ENCODE measurements at places on chromosomes 7 and 10.

DNA sequence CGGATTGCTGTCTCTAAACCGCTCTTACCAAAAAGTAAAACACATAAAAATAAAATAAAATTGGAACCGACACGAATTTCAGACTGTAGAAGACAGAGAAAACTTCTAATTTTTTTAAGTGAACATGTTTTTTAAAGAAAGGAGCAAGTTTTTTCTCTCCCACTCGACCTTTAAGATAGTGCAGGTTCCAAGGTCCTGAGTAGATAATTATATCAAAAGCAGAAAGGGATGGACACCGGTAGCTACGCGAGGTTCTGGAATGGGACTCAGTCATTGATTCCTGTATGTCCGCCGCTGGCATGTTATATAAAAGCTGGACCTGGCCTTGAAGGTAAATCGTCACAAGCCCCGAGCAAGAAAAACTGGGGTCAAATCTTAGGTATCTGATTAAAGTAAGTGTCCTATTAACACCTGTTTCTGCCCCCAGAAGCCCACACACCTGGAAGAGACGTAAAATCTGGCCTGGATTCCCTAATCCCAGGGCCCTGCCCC, 462 bp upstream of the CISD1 start:
- DNase-seq = no peak

GRCh38 chr7:861222-861621, 15.1 kb upstream of the GET4 start:
- DNase-seq = no peak

DNA sequence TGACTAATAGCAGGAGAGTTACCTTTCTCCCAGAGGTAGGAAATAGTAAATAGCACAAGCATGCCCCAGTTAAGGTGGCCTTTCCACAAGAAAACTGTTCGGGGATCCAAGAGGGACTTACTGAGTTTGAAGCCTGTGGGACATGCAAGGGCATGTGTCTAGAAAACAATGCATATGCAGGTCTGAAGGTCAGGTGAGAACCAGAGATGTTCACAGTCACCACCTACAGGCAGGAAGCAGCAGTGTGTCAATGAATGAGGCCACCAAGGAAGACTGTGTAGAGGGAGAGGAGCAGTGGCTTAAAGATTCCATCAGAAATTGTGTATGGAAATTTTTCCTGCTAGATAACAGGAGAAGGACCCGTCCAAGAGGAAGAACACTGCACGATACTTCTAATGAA, 66.0 kb downstream of the CALD1 start:
- DNase-seq = no peak

DNA sequence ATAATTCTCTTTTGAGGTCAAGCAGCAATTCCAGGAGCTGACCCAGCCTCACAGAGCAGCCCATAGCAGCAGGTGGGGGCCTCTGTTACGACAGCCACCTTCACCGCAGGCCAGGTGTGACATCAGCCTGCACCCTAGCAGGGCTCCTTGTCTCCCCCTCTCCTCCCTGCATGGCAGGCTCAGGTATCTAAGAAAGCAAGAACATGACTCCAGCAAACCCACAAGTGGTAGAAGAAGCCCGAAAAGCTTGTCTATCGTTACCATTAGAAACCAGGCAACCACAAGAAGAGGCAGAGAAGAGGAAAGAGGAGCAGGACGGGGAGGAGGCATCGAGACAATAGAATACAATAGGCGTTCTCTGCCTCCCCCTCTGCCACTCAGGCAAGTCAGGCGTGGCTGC, 104.0 kb upstream of the PRR15 start:
- DNase-seq = no peak
